Fibroblast of villous mesenchyme (primary cell): ENCODE measurements at places on chromosomes 6 and 20. TPM values are rescaled to one million over a fixed set of nuclear protein-coding genes. Genes with fewer than 3 reads are reported as not detected.

The POU3F2 gene
- total RNA-seq, result not detected in 2 replicates

The SCGN gene
- total RNA-seq, result not detected in 2 replicates

The SIRT5 gene
- total RNA-seq, result 6.1 and 9.9 TPM in 2 replicates

- DNase-seq, result no peak
Measured at GRCh38 chr6:31687321-31687720, 6.5 kb upstream of the LY6G5C start.

GRCh38 chr20:50762045-50762422 is 30.7 kb downstream of the PARD6B start:
- DNase-seq, result no peak

DNA sequence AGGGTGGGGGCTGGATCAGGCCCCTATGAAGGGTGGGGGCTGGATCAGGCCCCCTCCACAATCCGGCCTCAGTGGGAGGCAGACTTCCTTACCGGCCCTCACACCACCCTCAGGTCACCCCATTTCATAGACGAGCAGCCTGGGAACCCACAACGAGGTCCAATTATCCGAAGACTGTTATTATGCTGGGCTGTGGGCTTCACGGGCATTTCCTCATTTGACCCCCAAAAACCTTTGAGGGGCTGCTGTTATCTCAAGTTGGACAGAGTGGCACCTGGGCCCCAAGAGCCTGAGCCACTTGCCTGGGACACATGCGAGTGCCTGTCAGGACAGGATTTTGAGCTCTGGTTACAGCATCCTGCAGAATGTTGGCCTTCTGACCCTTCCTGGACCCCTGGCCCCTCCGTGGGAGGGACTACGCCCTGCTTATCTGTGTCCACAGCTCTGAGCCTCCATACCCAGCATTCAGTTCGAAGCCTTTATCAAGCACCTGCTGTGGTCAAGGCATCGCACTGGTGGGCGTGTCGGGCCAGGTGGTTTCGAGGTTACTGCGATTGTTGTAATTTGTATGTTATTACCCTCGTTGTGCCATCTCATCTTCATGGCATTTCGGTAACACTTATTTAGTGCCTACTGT is 34.5 kb upstream of the PCMTD2 start:
- no peak for DNase-seq

- no peak for DNase-seq
Measured at GRCh38 chr6:22681761-22682160, 112.4 kb downstream of the HDGFL1 start.

- DNase-seq, result no peak
Measured at GRCh38 chr6:41790045-41790444, 2.6 kb downstream of the TOMM6 start.

- peak; percentile 20 for DNase-seq
Measured at GRCh38 chr6:25478973-25479372, 173.0 kb upstream of the SCGN start.

DNA sequence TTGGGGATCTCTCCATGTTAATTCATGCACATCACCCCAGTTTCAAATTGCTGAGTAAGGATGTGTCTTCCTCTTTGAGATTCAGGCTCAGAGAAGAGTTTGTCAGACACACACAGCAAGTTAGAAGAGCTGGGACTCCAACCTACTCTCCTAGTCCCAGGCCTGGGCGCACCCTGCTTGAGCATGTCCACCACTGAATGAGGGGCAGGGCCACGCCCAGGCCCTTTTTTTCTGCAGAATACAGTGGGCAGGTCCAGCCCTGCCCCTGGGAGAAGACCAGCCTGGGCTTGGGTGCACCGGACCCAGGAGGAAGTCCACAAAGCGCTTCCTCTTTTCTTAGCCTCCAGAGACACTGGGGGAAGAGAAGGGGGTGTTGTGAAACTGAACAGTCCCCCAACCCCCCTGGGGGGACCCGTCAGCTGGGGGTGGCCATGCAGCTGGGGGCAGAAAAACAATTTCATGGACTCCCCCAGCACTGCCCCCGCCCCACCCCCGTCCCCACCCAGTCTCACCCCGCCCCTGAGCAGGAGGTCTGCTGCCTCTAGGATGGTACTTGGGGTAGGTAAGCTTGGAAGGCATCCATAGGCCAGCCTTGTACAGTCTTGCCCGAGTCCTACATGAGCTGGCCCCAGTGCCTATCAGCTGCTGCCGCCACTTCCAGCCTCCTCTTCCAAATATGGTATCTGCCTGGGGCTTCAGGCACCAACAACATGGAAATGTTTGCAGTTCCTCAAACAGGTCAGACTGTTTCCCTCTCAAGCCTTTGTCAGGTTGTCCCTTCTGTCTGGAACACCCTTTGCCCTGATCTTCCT is 11.7 kb upstream of the HCK start:
- no peak for DNase-seq

DNA sequence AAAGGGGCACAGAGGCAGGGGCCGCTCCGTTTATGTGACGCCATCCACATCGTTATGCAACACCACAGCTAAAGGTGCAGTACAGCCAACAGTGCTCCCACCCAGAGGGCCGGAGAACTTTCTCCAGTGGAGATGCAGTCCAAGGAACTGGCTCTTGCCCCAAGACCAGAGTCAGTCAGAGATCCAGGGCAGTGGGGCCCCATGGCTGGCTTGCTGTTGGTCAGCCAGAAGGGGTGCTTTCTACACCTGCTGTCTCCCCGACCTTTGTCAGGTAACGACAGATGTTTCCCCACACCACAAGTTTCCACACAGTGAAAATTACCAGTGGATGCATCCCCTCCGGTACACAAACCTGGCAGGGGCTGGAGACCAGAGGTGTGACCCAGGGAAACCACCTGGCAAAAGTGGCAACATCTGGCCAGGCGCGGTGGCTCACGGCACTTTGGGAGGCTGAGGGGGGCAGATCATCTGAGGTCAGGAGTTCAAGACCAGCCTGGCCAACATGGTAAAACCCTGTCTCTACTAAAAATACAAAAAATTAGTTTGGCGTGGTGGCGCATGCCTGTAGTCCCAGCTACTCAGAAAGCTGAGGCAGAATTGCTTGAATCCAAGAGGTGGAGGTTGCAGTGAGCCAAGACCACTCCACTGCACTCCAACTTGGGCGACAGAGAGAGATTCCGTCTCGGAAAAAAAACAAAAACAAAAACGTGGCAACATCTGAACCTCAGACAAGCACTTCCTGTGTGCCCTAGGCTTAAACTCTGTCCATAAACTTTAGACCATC is 34.9 kb downstream of the UBE2V1 start:
- DNase-seq, result no peak

- no peak for DNase-seq
Measured at GRCh38 chr6:113363048-113363798, 493.9 kb upstream of the MARCKS start.
